ENCODE measurements at places on chromosomes 7 and 10. TPM values are rescaled to one million over a fixed set of nuclear protein-coding genes. Genes with fewer than 3 reads are reported as not detected.
A peak's percentile ranks its signal among the peaks of the same experiment; 100 is the strongest.

GRCh38 chr10:131981429-131982184 lies at the start of gene BNIP3:
TSS of gene BNIP3 (minus strand) at chr10:131981923. CDS start at chr10:131981806, 117 bp downstream.
- H3K4me1 ChIP-seq: peaks cover 46% of the 10 kb centered on the region
- peaks cover 23% of the 10 kb centered on the region for H3K36me3 ChIP-seq
- peak within 1 kb of the TSS; percentile 98 for H3K4me3 ChIP-seq

DNA sequence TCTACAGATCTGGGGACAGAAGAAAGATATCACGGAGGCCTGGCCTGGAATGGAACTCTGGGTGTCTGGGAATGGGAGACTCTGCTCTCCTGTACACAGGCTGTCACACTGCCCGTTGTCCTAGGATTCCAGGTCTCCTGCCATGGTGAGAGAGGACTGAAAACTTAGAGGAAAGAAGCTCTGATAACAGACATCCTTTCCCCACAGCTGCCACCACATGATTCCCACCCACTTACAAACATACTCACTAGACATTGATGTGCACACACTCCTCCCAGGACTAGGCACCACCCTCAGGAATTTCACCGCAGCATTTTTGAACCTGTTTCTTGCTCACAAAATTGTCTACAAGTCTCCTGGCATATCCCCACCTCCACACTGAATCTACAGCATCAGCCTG lies 5.7 kb downstream of the ZNF92 start:
- H3K4me3 ChIP-seq: no peak overlapping the region
- no peak for DNase-seq
- H3K4me1 ChIP-seq: peaks cover 27% of the 10 kb centered on the region
- peaks cover 17% of the 10 kb centered on the region for H3K36me3 ChIP-seq

- peaks cover 16% of the 10 kb centered on the region for H3K4me1 ChIP-seq
- no peak overlapping the region for H3K4me3 ChIP-seq
- H3K27ac ChIP-seq: no peak overlapping the region
- DNase-seq: no peak
Observed at GRCh38 chr10:58502956-58503355, 9.7 kb upstream of the BICC1 start.

DNA sequence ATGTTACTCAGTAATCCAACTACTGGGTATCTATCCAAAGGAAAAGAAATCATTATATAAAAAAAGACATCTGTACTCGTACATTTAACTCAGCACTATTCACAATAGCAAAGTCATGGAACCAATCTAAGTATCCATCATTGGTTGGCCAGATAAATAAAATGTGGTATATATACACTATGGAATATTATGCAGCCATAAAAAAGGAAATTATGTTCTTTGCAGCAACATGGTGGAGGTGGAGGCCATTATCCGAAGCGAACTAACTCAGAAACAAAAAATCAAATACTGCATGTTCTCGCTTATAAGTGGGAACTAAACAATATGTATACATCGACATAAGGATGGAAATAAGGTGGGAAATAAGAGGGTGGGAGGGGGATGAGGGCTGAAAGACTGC lies 56.2 kb upstream of the ANTXRL start:
- H3K27ac ChIP-seq: no peak overlapping the region
- DNase-seq: no peak
- peaks cover 18% of the 10 kb centered on the region for H3K27me3 ChIP-seq
- no peak overlapping the region for H3K4me3 ChIP-seq

The SORCS3 gene
- not detected for total RNA-seq

DNA sequence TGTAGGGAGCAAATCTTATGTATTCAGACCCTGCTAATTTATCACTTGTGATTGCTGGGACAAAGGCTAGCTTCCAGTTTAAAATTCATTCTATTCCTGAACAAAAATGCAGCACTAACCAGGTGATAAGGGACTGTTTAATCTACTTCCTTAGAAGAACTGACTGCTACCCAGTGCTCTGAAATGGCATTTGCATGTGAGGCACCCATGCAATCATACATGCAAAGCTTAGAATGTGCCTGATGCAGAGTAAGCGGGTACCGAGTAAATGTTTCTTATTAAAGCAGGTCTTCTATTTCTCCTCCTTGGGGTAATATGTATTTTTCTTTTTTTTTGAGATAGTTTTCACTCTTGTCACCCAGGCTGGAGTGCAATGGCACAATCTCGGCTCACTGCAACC lies 54.5 kb downstream of the NEURL1 start:
- H3K27me3 ChIP-seq: peaks cover 50% of the 10 kb centered on the region
- no peak overlapping the region for H3K27ac ChIP-seq
- H3K4me3 ChIP-seq: no peak overlapping the region
- no peak for DNase-seq
- H3K36me3 ChIP-seq: no peaks in the 10 kb centered on the region

The EPHA1 gene
- not detected for total RNA-seq

GRCh38 chr10:21995557-21995956 lies 8.0 kb downstream of the DNAJC1 start:
- H3K4me3 ChIP-seq: no peak overlapping the region
- no peaks in the 10 kb centered on the region for H3K27me3 ChIP-seq
- no peak overlapping the region for H3K27ac ChIP-seq
- H3K4me1 ChIP-seq: peaks cover 6% of the 10 kb centered on the region
- DNase-seq: no peak

DNA sequence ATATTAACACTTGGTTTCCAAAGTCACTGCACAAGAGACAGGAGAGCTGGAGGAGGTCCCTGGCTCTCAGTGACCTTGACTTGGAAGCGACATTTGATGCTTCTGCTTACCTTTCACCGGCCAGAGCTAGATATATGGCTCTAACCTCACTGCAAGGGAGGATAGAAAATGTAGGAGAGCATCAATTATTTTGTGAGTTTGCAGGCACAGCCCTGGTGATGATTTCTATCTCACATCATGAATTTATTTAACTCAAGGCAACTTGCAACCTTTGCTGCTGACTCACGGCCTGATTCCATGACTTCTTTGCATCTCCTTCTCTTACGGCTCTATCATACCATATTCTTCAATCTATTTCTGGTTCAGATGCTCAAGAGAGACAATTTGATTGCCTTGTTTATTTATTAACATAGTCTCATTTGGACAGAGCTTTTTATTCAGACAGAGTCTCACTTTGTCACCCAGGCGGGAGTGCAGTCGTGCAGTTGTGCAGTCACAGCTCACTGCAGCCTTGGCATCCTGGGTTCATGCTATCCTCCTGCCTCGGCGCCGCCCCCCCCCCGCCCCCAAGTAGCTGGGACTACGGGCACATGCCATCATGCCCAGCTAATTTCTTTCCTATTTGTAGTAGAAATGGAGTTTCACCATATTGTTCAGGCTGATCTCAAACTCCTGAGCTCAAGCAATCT lies 196.0 kb downstream of the REEP3 start:
- no peaks in the 10 kb centered on the region for H3K27me3 ChIP-seq
- no peak for DNase-seq
- peaks cover 62% of the 10 kb centered on the region for H3K4me1 ChIP-seq
- H3K27ac ChIP-seq: no peak overlapping the region
- no peak overlapping the region for H3K4me3 ChIP-seq
